BJ (cell line): ENCODE measurements at places on chromosomes 1 and 21.

GRCh38 chr21:16322454-16322853 is 592.7 kb downstream of the USP25 start:
- DNase-seq: no peak

GRCh38 chr1:54474310-54475251 is 68.4 kb upstream of the SSBP3 start:
- no peak for DNase-seq

GRCh38 chr1:30957560-30958222 is 49.1 kb upstream of the SDC3 start:
- no peak for DNase-seq

GRCh38 chr1:167220537-167221125 is at the start of gene POU2F1:
TSS of gene POU2F1 (plus strand) at chr1:167220886. CDS start at chr1:167220898, 12 bp downstream.
- DNase-seq: peak; percentile 85

DNA sequence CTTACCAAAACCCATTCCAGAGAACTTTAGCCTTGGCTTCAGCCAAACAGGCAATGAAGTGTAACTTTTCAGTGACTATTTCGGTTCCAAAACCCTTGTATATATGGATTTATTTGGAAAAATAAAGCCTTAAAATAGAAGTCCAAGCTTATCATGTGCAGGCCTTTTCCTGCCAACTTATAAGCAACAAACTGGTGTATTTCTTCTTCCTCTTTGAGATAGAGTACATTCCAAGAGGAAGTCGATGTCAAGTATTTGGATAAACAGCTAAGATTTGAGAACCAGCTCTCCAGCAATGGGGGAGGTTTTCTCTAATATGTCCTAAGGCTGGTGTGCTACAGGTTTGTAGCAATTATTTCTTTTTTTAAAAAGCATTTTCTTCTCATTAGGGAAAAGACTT is 407.8 kb downstream of the DUSP10 start:
- no peak for DNase-seq

GRCh38 chr1:54970901-54971300 is 9.5 kb upstream of the TMEM61 start:
- DNase-seq: no peak

- DNase-seq: no peak
Measured at GRCh38 chr1:19287436-19288185, 959 bp downstream of the AKR7A3 start.

GRCh38 chr1:76210160-76210559 is 135.6 kb downstream of the ST6GALNAC3 start:
- DNase-seq: no peak

DNA sequence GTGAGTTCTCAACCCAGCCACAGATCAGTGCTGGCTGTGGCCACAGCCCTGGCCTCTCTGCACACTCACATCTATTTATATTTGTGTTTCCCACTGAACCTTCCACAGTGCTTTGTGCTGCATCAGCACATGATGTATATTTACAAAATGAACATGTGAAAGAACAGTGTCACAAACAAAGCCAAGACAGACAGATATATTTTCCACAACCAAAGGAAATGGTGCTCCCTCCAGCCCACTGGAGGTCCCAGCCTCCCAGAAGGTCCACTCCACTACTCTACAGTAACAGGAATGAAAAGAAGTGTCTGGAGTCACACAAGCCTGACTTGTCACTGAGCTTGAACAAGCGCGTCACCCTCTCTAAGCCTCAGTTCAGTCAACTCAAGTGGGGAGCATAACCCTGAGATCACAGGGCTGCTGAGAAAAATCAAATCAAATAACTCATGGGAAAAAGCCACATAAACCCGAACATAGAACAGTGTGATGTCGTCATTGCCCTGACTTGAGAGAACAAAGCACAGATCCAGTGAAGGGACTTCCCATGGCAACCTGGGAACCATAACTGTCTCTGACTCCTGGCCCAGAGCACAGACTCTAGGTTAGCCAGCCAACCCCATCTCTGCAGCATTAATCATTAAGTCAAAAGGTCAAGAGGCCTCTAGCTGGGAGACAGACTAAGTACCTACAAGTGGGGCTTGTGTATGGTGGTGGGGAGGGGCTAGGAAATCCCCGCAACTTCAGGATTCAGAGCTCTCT is 121.2 kb downstream of the TRABD2B start:
- DNase-seq: no peak

GRCh38 chr1:30696831-30697230 is 26.6 kb downstream of the MATN1 start:
- no peak for DNase-seq

DNA sequence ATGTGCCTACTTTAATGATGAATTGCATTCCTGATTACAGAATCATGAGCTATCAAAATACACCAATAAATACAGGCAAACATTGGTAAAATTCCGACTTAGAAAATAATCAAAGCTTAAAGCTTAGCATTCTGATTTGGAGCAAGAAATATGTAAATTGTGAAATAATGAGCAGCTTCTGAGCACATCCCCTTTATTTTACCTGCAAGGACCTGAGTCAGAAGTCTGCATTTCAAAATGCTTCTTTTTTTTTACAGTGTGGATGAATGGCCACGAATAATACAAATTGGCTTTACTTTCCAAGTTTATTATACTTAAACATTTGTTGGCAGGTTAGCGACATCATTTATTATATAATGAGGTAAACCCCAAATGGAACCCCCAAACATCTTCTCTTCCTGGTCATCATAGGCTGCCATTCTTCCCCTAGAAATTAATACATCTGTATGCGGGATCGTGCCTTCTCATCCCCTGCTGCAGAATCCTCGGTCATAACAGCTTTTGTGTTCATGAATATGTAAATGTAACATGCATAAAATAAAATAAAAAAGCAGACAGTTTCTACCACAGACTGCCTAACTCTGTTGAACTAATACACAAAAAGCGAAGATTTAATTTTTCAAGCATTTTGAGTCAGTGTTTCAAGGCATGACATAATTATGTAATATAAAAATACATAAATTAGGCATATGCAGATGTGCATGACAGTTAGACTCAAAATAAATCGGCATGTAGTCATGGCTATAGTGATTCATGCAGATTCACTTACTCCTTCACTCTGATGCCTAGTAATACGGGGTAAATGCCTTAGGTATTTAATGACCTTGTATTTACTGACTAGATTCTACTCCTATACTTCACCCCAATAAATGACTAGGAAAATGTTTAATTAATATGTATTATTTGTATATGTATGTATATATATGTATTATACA is 339.7 kb downstream of the USP25 start:
- DNase-seq: no peak

GRCh38 chr21:28532446-28532845 is 460.2 kb downstream of the LTN1 start:
- DNase-seq: no peak

DNA sequence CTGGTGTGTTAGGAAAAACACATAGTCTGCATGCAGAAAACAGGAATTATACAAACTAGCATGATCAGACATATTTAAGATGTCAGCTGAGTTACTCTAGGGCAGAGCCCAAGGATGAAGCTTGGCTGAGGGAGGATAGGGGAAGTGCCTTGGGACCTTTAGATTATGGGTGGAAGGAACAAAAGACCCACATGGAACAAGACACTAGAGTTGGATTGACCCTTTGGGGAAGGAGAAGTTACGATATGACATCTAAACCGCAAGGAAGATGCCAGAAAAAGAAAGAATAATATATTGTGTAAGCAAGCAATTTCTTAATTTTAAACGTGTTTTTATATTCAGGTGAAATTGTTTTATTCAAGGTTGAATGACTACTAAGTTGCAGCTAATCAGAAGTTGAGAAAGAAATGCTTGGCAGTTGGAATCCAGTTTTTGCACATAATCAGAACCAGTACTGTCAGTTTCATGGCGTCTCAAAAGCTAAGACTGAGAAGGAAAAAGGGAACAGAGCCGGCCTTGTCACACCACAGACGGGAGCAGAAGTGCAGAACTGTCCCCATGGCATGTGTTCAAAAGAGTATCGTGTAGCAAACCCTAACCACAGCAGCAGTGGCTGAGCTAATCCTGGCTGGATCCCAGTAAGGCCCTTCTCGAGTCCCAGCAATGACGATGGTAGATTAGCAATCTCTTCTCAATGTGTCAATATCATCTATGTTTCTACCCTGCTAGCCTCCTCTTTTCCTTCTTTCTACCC is 31.2 kb upstream of the IFNAR2 start:
- no peak for DNase-seq

DNA sequence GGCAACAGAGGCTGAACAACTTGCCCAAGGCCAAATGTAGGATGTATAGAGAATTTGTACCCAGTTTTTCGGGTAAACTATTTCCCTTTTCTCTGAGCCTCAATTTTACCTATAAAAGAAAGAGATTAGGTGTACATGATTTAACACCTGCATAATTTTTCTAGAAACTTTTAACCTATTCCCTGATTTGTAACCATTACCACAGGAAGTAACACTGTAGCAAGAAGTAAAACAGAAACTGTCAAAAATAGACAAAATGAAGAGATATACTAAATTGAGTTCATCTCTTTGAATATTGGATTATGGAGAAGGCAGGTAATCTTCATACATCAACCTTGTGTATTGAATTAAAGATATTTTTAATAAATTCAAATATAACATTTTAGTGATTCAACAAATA is 136.2 kb downstream of the ZC3H11B start:
- DNase-seq: no peak

- DNase-seq: no peak
Measured at GRCh38 chr1:30037251-30038118, 685.9 kb downstream of the MATN1 start.

- DNase-seq: no peak
Measured at GRCh38 chr1:56508523-56508983, 70.8 kb downstream of the PLPP3 start.

GRCh38 chr1:166980818-166981217 is 5.5 kb upstream of the ILDR2 start:
- no peak for DNase-seq

- DNase-seq: no peak
Measured at GRCh38 chr1:211487082-211487481, 4.9 kb downstream of the RD3 start.

GRCh38 chr1:55055084-55055882 is 15.9 kb downstream of the PCSK9 start:
- DNase-seq: no peak
